H7 (cell line): ENCODE measurements at places on chromosomes 4 and X. TPM values are rescaled to one million over a fixed set of nuclear protein-coding genes. Genes with fewer than 3 reads are reported as not detected.

Gene RXFP1
- total RNA-seq, result not detected in 2 replicates

Gene GAGE1
- total RNA-seq, result not detected in 2 replicates

Gene ZAR1
- 0.66 and 1.00 TPM in 2 replicates for total RNA-seq

Gene ZBTB49
- 2.4 and 3.7 TPM in 2 replicates for total RNA-seq

Gene NAP1L2
- total RNA-seq, result 12.2 and 12.5 TPM in 2 replicates

Gene MAGEC3
- not detected in 2 replicates for total RNA-seq

Gene TSPAN6
- 103 and 138 TPM in 2 replicates for total RNA-seq
